ENCODE measurements at places on chromosomes 11 and 22.

GRCh38 chr11:2892967-2893528 lies 7.5 kb upstream of the CDKN1C start:
- no peak for DNase-seq

DNA sequence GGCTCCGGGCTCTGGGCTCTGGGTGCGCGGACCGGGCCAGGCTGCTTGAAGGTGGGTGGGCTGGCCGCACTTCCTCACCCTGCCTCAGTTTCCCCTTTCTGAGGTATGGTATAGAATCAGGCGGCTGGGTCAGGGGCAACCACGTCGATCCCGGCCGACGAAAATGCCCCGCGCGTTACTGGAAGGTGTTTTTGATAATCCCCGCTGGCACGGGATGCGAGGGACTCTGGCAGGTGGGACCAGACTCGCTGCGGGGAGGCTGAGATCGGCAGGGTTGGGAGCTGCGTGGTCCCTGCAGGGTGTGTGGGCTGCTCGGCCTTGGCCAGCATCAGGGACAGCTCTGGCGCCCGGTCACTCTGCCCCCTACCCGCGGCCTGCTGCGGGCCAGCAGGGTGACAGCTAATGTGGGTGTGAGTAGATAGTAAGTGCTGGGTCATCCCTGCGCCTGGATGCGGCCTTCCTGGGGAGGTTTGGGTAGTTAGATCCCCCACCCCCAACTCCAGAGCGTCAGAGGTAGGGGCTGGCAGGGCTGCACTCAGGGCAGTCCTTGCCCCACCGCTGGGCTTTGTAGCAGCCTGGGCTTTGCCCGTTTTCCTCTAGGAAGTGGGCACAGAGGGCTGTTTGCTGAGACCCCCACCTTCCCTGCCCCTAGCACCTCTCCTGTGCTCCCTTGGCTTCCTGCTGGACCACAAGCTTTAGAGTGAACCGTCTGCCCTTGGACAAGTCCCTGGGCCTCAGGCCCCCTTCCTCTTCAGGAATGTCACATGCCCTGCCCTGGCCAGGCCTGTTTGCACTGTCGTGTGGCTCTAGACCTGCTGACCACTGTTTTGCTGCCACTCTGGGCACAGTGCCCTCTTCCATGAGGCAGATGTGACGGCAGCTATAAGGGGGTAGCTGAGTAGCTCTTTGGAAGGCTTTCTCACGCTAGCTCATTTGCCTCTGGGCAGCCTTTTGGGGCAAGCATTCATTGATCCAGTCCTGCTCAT lies 579 bp downstream of the TANGO2 start:
- DNase-seq = no peak

DNA sequence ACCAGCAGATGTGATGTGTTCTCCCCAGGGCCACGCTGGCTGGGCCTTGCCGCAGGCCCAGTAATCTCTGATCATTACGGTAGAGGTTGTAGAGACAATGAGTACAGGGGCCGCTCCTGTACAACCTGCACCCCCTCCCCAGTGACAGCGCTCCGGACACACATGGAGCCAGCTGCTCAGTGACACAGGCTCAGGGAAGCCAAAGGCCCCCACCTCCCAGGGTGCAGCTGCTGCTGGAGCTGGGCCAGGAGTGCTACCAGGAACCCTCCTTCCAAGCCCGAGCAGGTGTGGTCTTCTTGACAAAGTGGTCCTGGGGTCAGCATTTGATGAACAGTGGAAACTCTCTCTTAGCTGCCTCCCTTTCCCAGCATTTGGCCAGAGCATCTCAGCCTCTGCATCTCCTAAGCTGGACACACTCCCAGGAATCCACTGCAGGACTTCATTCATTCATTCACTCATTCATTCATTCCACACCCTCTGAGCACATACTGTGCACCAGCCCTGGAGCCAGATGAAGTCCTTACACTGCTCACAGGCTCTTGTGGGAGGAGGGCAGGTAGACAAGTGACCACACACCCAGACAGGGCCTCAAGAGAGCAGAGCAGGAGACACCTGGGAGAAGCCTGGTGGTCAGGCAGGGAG lies 49.6 kb upstream of the MPEG1 start:
- no peak for DNase-seq

GRCh38 chr11:120215634-120216033 lies 4.8 kb downstream of the OAF start:
- DNase-seq = no peak

DNA sequence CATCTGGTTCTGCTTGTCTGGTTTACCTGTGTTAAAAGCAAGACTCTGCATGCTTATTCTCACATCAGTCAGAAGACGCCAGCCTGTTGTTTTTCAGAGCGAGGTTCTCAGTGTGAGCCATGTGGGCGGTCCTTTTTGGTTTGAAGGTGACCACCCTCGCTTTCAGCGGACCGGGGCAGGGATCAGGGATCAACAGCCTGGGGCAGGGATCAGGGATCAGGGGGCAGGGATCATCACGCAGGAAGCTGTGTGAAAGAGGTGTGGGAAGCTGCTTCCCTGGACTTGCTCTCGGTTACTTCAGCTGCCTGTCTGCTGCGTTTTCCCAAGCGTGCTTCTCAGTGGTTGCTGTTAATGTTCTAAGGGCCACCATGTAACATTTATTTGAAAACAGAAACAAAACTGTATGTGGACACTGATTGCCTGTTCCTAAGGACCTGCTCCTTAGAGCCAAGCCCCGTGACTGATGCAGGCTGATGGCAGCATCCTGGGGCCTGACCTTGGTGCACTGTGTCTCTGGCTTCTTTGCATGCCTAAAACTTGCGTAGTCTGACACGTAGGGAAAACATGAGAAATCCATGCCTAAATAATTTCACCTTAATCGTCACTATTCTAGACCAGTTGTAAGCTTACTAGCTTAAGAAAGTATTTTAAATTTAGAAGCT lies 146.9 kb downstream of the ATXN10 start:
- no peak for DNase-seq
